ENCODE measurements at places on chromosomes 6 and 20.
A peak's percentile ranks its signal among the peaks of the same experiment; 100 is the strongest.

- peak; percentile 62 for DNase-seq
Observed at GRCh38 chr6:42898891-42899361, 16.9 kb upstream of the PTCRA start.

DNA sequence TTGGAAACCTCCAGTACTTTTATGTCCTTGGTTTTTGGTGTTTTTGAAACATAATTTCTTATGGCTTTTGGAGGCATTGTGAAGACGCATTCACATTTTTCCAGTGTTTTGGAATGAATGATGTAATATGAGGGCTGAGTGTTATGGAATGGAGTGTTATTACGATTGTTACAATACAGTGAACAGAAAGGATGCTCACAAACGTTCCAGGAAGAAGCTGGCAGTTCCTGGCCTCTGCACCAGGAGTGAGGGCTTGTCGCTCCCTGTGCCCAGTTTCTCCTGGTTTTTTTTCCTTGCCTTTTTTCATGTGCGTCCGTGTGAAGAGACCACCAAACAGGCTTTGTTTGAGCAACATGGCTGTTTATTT lies 20.3 kb downstream of the GMPR start:
- no peak for DNase-seq

DNA sequence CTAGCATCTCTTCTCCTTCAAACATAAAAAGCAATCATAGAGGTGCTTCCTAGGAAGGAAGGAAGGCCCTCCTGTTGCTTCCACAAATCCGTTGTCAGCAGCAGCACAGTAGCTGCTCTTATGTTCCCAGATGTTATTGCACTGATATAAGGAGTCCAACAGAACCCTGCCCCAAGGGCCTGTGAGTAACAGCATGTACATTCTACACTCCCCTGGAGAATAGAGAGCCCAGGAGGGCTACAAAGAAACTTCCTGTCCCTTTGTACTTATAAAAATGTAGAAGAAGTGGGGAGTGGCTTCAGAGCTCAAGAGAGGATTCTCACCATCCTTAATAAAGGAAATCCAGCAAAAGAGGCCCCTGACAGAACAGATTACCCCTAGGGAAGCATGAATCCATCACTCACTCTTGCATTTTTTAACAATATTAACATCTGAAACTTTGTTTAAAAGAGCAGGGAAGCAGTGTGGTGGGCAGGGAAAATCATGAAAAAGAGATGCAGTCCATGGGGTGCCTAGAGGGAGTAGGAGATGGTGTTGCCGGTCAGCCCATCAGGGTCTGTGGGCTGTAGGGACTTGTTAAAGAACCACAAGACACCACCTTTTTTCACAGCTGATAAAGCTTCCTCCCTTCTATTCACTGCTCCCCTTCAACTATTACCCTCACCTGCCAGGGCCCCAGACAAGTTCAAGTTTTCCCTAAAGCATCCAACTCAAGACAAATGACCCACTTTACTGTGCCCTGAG lies 104.5 kb upstream of the ADGRF1 start:
- no peak for DNase-seq

DNA sequence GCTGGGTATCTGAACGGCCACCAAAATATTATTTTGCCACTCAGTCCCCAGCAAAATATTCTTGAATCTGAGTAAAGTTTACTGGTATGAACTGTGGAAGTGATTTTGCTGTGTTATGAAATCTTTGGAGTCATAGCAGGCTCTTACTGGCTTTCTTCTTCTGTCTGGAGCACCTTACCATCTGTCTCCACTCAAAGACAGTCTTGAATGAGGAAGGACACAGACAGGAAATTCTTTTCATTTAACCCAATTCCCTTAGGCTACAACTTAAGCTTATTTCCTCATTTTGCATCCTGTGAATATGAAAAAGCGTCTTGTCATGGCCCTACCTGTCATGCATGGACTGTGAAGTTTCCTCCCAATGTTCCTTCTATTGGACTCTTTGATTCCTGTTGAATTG lies 24.7 kb downstream of the FNDC1 start:
- no peak for DNase-seq

- DNase-seq: no peak
Observed at GRCh38 chr20:57038608-57039440, 227.6 kb downstream of the BMP7 start.

DNA sequence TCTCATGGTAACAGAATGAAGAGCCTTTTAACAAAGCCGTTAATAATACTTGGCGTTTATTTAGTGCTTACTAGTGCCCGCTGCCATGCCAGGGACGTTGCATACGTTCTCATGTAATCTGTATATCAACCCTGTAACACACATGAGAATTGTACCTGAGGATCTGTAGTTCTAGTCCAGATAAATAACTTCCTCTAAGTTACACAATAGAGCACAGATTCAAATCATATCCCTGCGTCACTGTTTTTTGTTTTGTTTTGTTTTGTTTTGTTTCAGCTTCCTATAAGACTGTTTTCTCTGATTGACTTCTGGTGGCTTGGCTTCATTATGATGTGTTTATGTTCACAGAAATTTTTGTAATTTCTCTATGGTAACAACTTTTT lies 553 bp downstream of the ZSCAN16 start:
- DNase-seq: no peak

- DNase-seq: no peak
Observed at GRCh38 chr20:44361021-44361420, 5.5 kb downstream of the HNF4A start.

DNA sequence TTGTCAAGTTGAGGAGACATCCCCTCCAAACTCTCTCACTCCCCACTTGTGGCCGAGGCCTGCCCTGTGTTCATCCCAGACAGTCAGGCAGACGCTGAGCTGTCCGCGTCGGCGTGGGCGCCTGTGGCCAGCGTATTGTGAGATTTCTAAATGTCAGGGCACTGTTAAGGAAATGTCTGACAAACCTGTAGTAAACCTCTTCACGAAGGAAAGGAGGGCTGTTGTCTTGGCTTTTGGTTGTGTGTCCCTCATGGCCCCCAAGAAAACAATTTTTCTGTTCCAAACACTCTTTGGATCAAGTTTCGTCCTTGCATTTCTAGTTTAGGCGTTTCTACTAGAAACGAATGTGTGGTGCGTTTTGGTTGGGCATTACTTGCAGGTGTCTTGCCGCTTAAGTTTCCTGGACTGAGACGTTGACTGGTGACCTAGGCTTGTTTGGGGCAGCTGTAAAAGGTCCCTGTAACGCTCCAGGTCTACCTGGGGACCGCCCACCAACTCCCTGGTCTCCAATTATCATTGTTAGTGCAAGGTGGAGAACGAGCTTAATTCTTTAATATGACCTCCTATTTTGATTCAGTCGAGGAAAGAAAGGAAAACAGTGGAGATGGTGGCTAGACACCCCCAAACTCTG lies 8.7 kb upstream of the POU3F2 start:
- no peak for DNase-seq

GRCh38 chr20:34368547-34368946 lies 5.5 kb downstream of the ITCH start:
- no peak for DNase-seq

- no peak for DNase-seq
Observed at GRCh38 chr6:13989496-13990144, 64.9 kb downstream of the RNF182 start.

- no peak for DNase-seq
Observed at GRCh38 chr6:39812853-39813533, 20.8 kb downstream of the DAAM2 start.

GRCh38 chr6:13373488-13373886 lies 45.1 kb upstream of the TBC1D7 start:
- no peak for DNase-seq

DNA sequence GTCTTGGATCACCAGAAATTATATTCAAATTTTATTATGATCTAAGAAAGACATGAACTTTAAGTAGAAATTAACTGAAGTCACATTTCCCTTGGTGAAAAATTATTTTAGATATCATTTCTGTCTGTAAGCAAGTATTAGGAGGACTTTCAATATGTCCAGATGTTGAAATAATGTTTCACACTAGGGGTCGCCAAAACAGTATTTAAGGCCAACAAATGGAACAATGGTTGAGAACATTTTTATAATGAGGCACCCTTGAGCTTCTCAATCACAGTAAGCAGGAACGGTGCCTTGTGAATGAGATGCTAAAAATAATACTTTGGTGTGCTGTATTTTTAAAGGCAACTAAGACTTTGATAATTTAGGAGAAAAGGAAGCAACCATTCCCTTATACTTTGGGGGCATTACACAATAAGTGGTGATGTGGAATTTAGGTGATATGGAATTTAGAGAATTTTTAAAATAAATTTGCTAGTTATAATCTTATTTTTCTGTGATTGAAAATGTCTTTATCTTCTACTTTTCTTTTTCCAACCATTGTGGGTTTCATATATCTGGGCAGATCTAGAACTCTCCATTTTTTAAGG lies 9.6 kb upstream of the SF3B5 start:
- DNase-seq: no peak

DNA sequence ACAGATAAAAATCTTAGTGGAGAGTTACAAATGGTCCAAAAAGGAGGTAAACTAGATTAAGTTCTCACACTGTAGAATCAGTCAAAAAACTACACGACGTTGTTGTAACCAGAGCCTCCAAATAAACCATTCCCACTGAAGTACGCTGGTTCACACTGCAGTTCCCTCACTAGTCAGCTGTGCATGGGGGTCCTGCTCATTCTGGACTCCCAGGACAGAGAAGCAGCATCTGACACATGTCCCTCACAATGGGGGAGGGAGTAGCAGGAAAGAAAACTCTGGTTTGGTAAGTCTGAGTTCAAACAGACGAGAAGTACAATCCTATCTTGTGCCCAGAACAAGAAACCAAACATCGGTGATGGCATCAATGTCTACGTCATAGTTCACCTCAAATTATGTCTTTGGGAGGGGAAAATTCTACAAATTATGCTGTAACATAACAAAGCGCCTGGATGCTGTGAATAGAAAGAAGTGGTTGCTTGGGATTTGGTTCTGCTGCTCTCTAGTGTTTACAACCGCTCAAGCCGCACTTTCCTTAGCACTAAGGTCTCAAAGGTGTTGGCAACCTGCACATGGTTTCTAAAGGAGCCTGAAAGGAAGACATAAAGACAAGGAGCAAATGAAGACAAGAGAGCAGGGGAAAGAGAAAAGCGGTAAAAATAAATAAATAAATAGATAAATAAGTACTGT lies 208.0 kb downstream of the GMDS start:
- peak; percentile 55 for DNase-seq

GRCh38 chr6:1789092-1789491 lies 179.4 kb downstream of the FOXC1 start:
- DNase-seq: no peak

- DNase-seq: no peak
Observed at GRCh38 chr20:58824843-58825242, 25.9 kb downstream of the GNAS-AS1 start.

DNA sequence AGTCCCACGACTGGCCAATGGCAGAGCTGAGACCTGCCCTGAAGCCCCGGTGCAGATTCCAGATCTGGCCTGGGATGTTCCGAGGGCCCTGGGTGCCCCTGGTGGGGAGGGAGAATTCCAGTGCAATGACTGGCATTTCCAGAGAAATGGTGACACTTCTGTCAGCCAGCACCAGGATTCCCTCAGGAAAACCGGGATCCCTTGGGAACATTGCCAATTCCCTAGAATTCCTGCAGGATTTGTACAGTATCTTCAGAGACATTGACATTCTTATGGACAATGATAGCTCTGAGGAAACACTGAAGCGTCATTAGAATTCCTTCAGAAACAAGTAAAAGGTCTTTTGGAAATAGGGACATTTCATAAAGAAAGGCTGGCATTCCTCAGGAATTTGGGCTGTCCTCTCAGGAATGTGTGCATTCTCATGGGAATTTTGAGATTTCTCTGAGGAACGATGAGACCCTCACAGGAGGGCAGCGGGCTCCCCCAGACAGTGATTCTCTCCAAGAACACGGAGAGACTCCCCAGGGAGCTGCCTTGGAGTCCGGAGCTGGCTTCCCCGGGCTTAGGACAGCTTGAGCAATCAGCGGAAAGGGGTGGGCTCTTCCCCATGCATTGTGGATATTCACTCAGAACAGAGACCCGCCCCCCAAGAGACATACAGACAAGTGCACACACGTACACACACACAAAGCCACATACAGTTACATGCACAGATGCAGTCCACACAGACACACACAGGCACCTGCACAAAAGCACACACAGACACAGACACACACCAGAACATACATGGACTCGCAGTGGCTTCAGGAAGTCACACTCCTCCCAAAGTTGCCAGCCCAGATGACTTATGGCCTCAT lies 35.2 kb upstream of the BPIFA2 start:
- DNase-seq: no peak

DNA sequence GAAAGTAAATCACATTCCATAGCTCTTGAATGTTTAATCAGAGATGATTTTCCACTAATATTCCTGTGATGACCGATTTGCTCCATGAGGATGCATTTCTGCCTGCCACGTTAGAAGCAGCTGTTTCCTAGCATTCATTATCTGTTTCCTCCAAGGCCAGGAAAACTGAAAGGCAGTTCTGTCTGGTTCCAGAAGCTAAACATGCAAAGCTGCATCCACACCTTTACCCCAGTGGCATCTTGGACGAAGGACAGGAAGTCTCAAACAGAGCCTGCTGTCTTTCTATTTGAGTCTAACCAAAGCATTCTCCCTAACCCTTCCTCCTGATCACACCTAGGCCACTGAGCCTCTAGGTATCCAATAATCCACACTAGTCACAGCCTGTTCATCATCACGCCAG lies 27.6 kb downstream of the CNKSR3 start:
- no peak for DNase-seq
